ENCODE measurements at places on chromosomes 16 and 17.

DNA sequence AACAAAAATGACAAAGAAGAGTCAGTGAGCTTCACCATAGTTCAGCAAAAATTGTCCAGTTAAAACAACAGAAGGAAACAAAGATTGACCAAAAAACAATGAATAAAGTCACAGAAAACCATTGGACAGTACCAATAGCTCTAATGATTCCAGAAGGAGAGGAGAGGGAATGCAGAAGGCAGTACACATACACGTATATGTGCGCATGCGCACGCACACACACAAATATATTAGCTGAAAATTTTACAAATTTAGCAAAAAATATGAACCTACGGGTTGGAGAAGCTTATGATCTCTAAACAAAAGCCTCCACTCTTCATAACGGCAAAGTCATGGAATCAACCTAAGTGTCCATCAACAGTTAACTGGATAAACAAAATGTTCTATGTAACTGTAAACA lies 120.3 kb upstream of the MON1B start:
- no peak for DNase-seq

GRCh38 chr16:89620406-89620841 lies 7.0 kb downstream of the DPEP1 start:
- no peak for DNase-seq

- no peak for DNase-seq
Observed at GRCh38 chr16:54226296-54227010, 60.1 kb downstream of the IRX3 start.

DNA sequence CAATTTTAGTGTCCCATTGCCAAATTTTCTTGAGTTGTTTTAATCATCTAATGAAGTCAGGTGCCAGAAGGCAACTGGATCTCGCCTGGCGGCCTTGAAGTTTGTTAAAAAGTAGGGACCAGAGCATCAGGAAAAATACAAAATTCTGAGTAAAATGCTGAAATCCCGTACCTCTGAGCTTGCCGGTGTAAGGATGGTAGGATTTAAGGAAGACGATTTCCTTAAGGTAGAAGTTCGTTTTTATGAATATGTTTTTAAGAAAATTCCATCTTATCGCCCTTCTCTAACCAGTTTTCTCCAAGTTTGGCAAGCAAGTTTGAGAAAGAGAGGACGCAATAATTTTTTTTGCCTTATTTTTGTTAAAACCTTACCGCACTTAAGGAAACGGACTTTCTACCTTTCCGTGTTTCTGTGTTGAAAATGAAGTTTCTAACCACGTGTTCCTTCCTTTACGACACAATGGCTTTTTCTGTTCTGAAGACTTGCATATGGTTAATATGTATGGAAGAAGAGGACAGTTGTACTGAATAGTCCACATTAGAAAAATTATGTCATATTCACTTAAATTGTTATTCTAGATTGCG lies 748 bp downstream of the ATF7IP2 start:
- no peak for DNase-seq

Measured in CD4-positive, alpha-beta T cell (primary cell).